ENCODE measurements at places on chromosomes 2 and 18. TPM values are rescaled to one million over a fixed set of nuclear protein-coding genes. Genes with fewer than 3 reads are reported as not detected.
A peak's percentile ranks its signal among the peaks of the same experiment; 100 is the strongest.

Gene KIAA2012
- total RNA-seq: not detected

Gene FAP
- 0.62 TPM for total RNA-seq

DNA sequence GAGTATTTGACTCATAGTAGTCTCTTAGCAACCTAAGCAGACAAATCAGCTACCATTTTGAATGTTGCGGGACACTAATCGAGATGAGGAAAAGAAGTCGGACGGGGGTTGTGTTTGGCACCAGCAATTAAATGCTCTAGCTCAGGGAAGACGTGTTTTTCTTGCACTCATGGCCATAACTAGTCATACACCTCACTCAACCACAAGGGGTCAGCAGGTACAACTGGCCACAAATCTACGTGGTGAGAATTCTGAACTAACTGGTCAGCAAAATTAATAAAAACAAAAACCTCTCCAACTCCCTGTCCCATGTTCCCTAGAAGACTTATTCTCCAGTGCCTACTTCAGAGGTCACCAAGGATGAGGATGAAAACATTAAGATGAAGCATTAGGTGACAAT lies 1467.8 kb downstream of the DPP10 start:
- no peak for DNase-seq

Gene ICOS
- total RNA-seq: not detected

- DNase-seq: no peak
These were observed 71.0 kb downstream of the UPP2 start for GRCh38 chr2:158172719-158173118.

DNA sequence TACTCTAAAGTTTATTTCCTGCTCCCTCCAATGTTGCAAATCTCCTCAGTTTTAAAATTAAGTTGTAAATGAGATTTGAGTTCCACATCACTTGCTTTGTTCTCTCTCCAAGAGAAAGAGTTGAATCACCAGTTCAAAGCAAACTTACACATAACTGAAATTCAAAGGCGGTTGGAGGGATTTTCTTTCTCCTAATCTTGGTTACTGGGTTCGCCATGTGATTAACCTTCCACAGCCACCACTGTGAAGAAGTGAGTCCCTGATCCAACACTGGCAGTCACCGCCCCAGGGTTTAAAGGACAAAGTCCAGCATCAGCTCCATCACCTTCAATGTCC lies 247.1 kb downstream of the MYCN start:
- no peak for DNase-seq

DNA sequence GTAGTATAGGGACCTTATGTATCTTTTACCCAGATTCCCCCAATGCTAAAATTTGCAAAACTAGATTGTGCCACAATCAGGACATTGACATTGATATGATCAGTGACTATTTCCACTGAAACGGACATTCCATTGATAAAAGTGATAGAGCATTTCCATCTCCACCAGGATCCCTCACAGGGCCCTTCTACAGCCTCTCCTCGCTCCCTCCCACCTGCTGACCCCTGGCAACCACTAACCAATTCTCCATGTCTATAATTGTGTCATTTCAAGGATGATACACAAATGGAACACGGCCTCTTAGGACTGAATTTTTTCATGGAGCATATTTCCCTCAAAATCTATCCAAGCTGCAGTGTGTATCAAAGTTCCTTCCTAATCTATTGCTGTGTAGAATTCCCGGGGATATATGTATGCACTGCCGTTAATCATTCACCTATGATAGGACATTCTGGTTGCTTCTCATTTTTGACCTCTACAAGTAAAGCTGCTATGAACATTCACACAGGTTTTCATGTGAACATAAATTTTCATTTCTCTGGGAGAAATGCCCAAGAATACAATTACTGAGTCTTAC lies 67.3 kb downstream of the UXS1 start:
- no peak for DNase-seq

Gene NOL4
- total RNA-seq: not detected

DNA sequence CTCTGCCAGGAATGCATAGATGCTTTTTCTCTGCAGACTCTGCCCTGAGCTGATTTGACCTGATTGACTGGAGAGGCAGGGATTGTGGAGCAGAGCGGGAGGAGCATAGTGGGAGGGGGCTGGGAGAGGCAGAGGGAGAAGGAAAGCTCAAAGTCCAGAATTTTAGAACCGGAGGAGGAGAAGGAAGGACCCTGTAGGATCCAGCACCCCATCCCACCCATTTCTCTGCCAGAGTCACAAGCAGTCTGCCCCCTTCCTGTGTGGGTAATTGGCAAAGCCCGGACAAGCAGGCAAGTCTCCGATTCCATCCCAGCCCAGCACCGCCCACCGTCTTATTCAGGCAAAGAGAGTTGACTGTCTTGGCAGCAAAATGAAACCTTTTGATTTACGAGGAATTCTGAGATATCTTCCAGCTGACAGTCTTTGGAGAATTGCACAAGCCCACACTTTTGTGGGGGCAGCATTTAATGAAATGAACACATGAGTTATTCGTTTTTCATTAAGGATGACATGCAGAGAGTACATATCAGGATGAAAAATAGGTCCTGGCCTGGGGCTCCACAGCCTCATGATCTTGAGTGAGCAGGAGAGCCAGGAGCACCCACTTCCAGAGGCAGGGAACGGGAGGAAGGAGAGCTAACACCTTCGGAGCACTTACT lies 103.1 kb downstream of the MCFD2 start:
- peak; percentile 80 for DNase-seq

DNA sequence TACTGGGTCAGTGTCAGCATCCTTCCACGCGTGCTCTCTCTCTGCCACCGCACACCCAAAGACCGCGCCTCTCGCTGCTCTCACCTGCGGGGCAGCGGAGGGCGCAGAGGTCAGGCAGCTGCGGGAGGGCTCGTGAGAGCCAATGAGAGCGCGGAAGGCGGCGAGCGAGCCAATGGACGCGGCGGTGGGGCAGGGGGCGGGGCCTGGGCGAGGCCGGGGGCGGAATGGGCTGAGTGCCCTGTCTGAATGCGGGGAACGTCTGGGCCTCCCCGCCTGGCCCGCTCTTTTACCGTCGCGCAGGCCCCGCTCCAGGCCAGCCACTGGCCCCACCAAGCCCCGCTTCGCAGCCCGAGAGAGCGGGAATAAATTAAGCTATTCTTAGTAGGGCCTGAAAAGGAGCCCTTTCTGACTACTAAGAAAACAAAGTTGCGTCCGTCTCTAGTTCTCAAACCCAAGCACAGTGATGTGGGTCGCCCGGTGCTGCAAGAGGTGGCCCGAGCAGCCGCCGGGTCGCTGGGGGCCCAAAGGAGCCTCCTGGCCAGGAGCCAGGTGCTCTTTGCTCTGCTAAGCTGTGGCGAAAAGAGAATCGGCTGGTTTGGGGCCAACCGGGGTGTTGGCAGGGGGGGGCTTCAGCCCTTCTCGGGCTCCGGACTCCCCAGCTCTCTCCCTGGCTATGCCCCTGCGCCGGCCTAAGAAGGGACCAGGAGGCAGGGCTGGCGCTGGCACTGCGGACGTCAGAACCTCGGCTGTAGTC lies 81.1 kb upstream of the GLI2 start:
- peak; percentile 66 for DNase-seq

DNA sequence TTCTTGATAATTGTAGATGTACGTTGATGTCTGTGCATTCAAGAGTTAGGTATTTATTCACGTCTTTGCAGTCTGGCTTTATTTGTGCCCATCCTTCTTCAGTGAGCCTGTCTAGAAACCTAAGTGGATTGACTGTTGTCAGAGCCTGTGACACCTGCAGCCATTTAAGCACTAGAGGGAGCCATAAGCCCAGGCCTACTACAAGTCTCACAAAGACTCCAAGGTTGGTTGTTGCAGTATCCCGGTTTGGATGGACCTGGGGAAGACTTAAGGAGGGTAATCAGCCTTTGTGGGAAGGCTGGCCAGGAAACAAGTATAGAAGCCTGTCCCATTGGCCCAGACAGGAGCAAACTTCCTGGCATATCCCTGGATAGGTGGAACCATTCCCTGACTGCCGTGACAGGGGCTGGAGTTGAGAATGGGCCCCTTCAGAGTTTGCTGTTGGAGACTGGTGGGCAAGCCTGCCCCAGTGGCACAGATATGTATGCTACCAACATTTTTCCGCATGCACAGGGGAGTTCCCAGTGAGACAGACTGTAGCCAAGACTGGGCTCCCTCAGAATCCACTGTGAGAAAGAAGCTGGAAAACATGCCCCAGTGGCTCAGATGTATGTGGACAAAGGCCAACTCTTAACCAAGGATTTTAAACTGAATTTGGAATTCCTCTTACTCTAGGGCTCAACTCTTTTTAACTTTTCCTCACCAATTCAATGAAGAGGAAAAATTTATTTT lies 9.3 kb upstream of the LRRC30 start:
- no peak for DNase-seq

DNA sequence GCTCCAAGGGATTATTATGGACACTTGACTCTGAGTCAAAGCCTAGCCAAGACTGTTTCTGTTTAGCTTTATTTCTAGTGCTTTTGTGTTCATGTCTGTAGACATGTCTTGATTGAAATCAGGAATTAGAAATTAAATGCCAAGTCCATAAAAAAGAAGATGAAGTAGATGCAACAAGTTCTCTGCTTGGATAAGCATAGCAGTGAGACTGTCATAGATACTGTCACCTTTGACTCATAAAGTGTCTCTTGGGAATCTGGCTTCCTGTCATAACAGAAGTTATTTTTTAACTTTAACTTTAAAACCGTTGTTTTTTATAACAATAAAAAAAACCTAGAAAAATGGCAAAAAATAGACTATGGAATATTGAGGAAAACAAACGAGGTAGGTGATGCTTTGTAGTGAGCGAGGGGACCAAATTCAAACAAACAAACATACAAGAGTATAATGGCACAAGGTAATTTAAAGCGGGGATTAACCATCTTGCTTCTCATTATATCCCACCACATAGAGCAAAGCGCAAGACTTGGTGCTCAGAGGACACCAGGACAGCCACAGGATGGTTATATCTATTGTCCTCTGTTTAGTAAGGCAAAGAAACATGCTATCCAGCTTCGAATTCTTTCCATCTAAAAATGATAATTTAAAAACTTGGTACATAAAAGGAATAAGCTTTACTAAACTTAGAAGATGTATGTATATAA lies 64.6 kb downstream of the CD226 start:
- no peak for DNase-seq

Gene CRYGC
- total RNA-seq: not detected

- no peak for DNase-seq
These were observed 73.6 kb upstream of the PSMD14 start for GRCh38 chr2:161234627-161235026.

Gene KYNU
- total RNA-seq: 1.3 TPM

Gene YES1
- 21.8 TPM for total RNA-seq

Gene PRPF40A
- 28.4 TPM for total RNA-seq

Gene VWA3B
- 0.32 TPM for total RNA-seq

Gene PROKR1
- total RNA-seq: not detected

Gene CGREF1
- total RNA-seq: 1.4 TPM

GRCh38 chr2:88048541-88048940 lies 7.0 kb downstream of the KRCC1 start:
- no peak for DNase-seq

Gene EPB41L3
- 6.8 TPM for total RNA-seq

DNA sequence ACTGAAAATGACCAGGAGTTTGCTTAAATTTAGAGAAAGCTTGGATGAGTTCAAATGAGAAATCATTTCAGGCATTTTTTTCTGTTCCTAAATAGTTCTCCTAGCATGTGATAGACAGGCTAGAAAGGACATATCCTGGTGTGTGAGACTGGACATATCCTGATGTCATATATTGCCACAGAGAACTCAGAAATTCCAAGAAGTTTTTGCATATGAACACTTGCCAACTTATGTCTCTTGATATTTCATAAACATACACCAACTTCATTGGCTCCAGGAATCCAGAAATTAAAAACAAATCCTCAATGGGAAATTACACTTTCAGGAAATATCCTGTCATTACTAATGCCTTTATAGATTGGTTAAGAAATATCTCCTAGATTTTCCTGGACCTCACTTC lies 2.9 kb upstream of the SERPINB4 start:
- DNase-seq: no peak

Gene CERKL
- not detected for total RNA-seq

GRCh38 chr2:129253461-129253812 lies 726.0 kb upstream of the RAB6C start:
- DNase-seq: no peak

Gene LRP1B
- total RNA-seq: 0.08 TPM

Gene HOXD13
- not detected for total RNA-seq

DNA sequence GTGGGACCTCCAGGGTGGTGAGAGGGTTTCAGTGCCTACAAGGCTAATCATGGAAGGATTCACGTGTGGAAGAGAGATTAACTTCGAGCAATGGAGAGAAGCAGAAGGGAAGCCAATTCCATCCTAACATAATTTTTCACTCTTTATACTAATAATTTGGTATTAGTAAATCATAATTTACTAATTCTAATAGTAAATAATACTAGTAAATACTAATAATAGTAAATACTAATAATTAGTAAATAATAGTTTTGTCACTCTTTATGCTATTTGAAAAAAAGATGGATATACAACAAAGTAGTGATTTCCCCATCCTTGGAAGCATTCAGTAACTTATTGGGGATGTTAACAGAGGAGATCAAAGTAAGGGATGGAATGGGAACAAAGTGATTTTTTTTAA lies 6.4 kb upstream of the SAG start:
- DNase-seq: no peak

- DNase-seq: no peak
These were observed 53.8 kb downstream of the SKA1 start for GRCh38 chr18:50428531-50429206.

- no peak for DNase-seq
These were observed 28.3 kb downstream of the STPG4 start for GRCh38 chr2:47126783-47127182.

DNA sequence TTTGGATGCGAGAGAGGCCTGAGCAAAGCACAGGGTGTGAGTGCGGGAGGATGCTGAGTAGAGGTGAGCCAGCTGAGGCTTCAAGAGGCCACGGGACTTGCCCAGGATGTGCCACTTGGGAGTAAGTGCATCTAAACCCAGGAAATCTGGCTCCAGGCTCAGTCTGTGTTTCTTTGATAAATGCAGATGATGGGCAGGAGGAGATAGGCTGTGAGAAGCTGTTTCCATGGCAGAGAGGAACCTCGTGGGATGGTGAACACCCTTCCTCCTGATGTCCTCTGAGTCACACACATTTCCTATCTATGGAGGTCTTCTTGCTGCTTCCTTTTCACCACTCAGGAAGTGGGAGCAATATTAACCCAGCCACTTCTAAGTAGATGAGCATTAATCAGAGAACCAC lies 38.4 kb upstream of the CELF4 start:
- no peak for DNase-seq

Measured in Right ventricle myocardium superior (tissue), 1 donor.